ENCODE measurements at places on chromosomes 2 and 18. TPM values are rescaled to one million over a fixed set of nuclear protein-coding genes. Genes with fewer than 3 reads are reported as not detected.

Gene AMMECR1L
- 13.3 TPM for total RNA-seq

Gene PTPRM
- 3.4 TPM for total RNA-seq

Gene ASTL
- total RNA-seq: 0.41 TPM

Gene FSHR
- not detected for total RNA-seq

Gene LCT
- total RNA-seq: 0.13 TPM

Gene CCDC138
- total RNA-seq: 7.6 TPM

Gene EPB41L3
- total RNA-seq: 4.7 TPM

Gene POTEC
- not detected for total RNA-seq

Gene TCF23
- not detected for total RNA-seq

Gene ZNF521
- not detected for total RNA-seq

Gene STEAP3
- total RNA-seq: not detected

Gene PUS10
- 6.0 TPM for total RNA-seq

Gene IL1F10
- not detected for total RNA-seq

Gene STRADB
- 31.3 TPM for total RNA-seq

Gene CHCHD5
- 37.3 TPM for total RNA-seq

Gene ALPI
- total RNA-seq: not detected

Gene MYO7B
- 1.2 TPM for total RNA-seq

Gene AP1S3
- total RNA-seq: 5.6 TPM

Gene TMEM198
- 0.46 TPM for total RNA-seq
